ENCODE measurements at places on chromosomes 6 and 20. TPM values are rescaled to one million over a fixed set of nuclear protein-coding genes. Genes with fewer than 3 reads are reported as not detected.

DNA sequence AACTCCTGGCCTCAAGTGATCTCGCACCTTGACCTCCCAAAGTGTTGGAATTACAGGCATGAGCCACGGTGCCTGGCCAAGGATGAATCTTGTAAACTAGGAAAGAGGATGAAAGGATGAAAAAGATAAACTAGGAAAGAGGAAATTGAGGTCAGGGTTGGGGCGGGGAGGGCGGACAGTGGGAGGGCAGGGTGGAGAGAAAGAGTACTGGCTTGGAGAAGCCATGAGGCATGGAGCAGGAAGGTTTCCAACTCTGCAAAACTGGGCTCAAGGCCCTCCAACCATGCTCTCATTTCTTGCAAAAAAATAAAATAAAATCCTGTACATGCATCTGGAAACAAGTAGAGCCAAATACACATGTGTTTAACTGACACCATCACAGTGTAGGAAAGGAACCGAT is 256.6 kb upstream of the SGK1 start:
- H3K4me3 ChIP-seq = no peak overlapping the region
- DNase-seq = no peak
- H3K4me1 ChIP-seq = no peaks in the 10 kb centered on the region
- no peaks in the 10 kb centered on the region for H3K27me3 ChIP-seq

GRCh38 chr6:9754515-9754914 is 660.4 kb downstream of the TFAP2A start:
- no peaks in the 10 kb centered on the region for H3K27me3 ChIP-seq
- no peaks in the 10 kb centered on the region for H3K4me1 ChIP-seq
- no peak for DNase-seq
- H3K4me3 ChIP-seq = no peak overlapping the region
- H3K27ac ChIP-seq = no peak overlapping the region
- no peaks in the 10 kb centered on the region for H3K36me3 ChIP-seq

DNA sequence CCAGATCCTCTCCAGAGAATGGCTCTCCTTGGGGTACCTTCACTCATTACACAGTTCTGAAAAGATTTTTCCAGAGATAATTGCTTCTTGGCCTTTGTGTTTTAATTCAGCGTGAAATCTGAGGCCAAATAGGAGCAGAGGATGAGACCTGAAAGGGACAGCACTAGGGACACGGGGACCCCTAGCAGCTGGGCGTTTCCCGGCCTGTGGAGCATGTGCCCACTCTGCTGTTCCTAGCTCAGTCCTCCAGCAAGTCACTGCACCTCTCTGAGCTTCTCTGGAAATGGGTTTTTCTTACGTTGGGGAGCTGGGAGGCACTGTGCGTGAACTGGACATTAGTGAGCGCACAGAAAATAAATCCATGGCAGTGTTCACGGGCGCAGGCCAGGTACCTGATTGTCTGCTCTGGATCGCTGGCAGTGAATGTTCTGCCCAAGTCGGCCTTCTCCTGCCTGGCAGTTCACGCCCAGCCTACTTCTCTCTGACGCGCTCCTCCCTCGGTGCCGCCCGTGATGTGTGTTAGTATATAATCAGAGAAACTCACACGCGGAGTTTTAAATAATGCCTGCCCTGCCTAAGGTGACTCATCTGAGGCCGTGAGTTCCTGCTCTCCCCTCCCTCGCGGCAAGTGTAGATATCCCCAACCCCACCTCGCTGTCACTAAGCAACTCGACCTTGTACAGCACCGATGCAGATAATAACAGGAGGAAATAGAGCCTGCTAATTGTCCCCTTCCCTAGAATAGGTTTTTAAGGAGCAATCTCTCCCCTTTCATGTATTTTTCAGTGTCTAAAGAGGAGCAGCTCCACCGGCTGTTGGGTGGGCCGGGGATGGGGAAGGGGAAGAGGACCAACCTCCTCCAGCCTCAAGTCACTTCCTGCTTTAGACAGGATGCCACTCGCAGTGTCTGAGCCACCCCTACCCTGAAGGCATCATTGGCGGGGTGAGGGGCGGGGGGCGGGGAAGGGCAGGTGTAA is 2.7 kb upstream of the TUBB2A start:
- H3K4me3 ChIP-seq = no peak overlapping the region
- H3K27me3 ChIP-seq = no peaks in the 10 kb centered on the region
- H3K4me1 ChIP-seq = peaks cover 56% of the 10 kb centered on the region
- H3K27ac ChIP-seq = no peak overlapping the region

Gene AVP
- not detected for total RNA-seq

GRCh38 chr6:12230523-12230922 is 59.6 kb upstream of the EDN1 start:
- no peaks in the 10 kb centered on the region for H3K27me3 ChIP-seq
- H3K27ac ChIP-seq = no peak overlapping the region
- no peak for DNase-seq
- peaks cover 44% of the 10 kb centered on the region for H3K4me1 ChIP-seq
- no peaks in the 10 kb centered on the region for H3K36me3 ChIP-seq

DNA sequence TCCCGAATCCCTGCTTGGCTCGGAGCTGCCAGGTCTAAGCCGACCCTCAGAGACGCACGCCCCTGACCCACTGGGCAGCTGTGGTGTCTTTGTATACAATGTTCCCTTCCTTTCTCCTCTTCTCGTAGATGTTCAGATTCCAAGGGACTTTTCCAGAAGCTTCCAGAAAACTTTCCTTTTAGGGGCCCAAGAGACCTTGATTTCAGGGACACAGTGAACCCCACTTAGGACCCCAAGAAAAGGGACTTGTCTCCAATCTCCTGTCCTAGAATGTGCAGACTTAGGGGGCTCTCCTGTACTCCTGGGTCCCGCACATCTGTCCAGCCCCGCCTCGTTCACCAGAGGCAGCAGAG is 103.5 kb downstream of the EDN3 start:
- H3K36me3 ChIP-seq = no peaks in the 10 kb centered on the region
- H3K4me3 ChIP-seq = peak overlapping the region; percentile 54
- no peak overlapping the region for H3K27ac ChIP-seq
- H3K4me1 ChIP-seq = peaks cover 39% of the 10 kb centered on the region
- peaks cover 34% of the 10 kb centered on the region for H3K27me3 ChIP-seq
- no peak for DNase-seq

Gene AIG1
- 37.1 TPM for total RNA-seq

Gene PTCHD4
- 7.8 TPM for total RNA-seq

Gene LY6G5B
- 2.8 TPM for total RNA-seq

Data from neural progenitor cell (in vitro differentiated cells).